ENCODE measurements at places on chromosomes 1 and 21.

- no peak for DNase-seq
Measured at GRCh38 chr1:84844094-84844493, 48.9 kb downstream of the LPAR3 start.

GRCh38 chr1:114289306-114289705 lies 135.6 kb upstream of the SYT6 start:
- DNase-seq, result no peak

GRCh38 chr21:37686991-37687810 lies 229.1 kb downstream of the KCNJ6 start:
- DNase-seq, result no peak

GRCh38 chr1:201530741-201531531 lies 8.0 kb upstream of the NAV1 start:
- DNase-seq, result no peak
